AG09309 (cell line): ENCODE measurements at places on chromosomes 6 and 20.

- no peak for DNase-seq
Measured at GRCh38 chr6:44105146-44105545, 22.1 kb downstream of the MRPL14 start.

GRCh38 chr6:123898665-123899064, 95.0 kb downstream of the NKAIN2 start:
- no peak for DNase-seq

DNA sequence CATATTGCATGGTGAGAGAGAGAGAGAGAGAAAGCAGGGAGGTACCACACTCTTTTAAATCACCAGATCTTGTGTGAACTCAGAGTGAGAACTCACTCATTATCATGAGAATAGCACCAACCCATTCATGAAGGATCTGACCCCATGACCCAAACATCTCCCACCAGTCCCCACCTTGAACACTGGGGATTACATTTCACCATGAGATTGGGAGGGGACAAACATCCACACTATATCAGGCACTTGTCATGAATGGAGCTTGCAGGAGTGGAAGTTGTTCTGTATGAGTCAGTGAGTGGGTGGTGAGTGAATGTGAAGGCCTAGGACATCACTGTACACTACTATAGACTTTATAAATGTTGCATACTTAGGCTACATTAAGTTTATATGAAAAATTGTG, 47.7 kb upstream of the RNF182 start:
- DNase-seq, result no peak

- DNase-seq, result no peak
Measured at GRCh38 chr6:36414481-36414880, 27.0 kb upstream of the ETV7 start.

DNA sequence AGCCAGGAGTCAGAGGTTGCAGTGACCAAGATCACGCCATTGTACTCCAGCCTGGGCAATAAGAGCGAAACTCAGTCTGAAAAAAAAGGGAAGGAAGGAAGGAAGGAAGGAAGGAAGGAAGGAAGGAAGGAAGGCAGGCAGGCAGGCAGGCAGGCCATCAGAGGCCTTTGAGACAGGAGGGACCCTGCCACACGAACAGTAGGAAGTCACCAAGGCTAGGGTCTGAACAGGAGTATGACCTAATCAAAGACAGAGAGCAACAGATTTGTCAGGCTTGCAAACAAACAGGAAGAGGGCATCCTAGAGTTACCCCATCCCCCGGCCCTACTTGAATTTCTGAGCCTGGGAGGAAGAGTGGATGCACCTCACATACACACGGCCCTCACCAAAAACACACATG, 67.1 kb downstream of the FGD2 start:
- no peak for DNase-seq

DNA sequence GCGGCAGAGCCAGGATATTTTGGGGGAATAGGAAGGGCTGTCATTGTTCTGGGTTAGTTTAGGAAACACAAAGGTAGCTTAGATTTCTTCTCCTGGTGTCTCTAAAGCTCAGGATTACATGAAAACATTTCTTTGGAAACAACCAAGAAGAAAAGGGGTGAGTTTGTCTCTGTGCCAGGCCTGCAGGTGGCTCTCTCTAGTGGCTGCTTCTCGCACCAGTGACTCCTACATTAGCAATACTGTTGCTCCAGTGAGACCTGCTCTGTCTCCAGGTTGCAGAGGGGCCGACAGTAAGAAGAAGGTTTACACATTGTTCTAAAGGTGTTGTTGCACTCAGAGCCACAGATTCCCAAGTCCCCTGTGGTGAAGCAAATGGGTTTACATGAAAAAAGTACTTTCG, 104.6 kb upstream of the GLP1R start:
- DNase-seq, result no peak

DNA sequence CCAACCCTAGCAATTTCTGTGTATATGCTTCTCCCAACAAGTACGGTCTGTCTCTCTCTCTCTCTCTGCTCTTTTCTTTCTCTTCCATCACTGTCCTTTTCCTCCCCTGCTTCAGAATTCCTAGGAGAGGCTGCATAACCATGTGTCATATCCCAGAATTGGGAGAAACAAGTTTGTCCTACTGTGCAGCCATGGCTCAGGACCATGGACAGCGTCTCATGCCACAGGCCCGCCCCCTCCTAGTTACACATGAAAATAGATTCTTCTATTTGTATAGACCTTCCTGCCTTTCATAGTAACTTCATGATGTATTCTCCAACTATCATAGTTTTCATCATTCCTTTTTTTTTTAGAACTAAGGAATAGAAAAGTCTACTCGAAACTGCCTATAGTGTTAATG, 98.0 kb downstream of the FNDC1 start:
- no peak for DNase-seq

DNA sequence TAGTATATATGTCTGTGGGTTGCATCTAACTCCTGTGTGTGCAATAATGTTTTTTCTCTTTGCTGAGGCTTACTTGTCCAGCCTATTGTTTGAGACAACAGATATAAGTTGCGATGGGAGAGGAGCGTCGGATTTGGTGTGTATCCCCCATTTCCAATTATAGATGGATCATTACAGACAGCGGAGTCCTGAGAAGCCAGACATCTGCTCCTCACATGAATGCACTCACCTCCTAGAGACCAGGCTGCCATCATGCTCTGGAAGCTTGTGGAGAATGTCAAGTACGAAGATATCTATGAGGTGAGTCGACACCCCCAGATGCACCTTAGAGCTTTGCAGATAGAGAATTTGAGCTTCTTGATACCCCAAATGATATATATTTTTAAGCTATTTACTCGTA, at the start of gene TFAP2B:
TFAP2B (plus strand) TSS at position 199 of the 400 bp plus-strand sequence; CDS start at position 220, 21 bp downstream.
- DNase-seq, result no peak

- DNase-seq, result no peak
Measured at GRCh38 chr20:51265361-51265760, 242.5 kb upstream of the KCNG1 start.
